ENCODE measurements at places on chromosomes 4 and X. TPM values are rescaled to one million over a fixed set of nuclear protein-coding genes. Genes with fewer than 3 reads are reported as not detected.

DNA sequence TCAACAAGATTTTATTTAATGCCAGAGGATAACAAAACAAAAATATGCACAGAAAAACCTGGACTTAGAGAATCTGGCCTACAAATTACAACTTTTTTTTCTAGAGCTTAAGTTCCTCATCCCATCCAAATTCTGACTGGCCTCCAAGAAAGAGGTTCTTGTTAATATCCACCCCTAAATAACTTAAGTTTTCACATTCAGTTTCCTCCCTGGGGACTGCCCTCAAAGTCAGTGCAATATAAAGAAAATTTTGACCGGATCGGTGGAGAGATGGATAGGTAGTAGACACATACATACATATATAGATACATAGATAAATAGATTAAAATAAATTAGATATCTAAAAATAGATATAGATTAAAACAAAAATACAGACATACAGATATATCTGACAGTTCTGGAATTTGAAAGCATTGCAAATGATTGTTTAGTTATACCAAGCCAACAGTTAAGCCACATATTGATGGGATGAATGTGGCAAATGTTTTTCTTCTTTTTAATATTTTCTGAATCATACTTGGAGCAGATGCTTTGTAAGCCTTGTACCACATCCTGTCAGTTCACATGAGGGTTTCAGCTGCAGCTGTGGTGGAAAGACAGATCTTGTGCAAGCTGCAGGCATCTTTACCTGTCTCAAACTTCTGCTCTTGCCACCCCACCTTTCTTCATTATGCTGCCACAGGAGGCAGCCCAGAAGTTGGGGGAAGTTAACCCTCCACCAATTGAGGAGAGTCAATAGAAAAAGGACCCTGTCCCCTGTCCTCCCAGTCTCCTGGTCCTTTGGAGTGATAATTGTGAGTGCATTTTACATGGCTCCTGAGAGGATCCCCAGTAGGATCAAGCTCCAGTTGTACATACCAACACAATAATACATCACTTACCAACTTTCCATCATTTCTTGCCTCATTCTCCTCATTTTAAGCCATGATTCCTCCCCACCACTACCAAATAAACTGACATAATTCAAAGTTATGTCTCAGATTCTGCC, 58.5 kb upstream of the PRDM8 start:
- H3K36me3 ChIP-seq = no peaks in the 10 kb centered on the region

Gene GPC3
- 1.1 TPM for total RNA-seq

DNA sequence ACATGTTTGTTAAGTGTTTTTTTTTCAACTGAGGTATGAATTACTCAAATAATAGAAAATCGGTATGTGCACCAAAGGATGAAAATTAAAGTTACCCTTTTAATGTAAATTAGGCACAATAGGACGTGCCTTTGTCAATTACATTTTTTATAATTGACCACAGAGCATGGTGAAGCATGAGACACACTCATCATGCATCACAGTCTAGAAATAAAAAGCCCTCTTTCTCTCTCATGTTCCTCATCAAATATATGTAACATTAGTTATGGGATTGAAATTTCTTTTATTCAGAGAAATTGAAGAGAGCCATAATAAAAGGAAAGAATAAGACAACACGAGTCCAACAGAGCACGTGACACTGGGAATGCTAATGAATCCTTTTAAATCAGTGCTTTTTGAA, 3.5 kb downstream of the GNRHR start:
- H3K27ac ChIP-seq = no peak overlapping the region
- no peaks in the 10 kb centered on the region for H3K4me1 ChIP-seq
- H3K36me3 ChIP-seq = no peaks in the 10 kb centered on the region
- H3K27me3 ChIP-seq = no peaks in the 10 kb centered on the region

GRCh38 chr4:140635606-140636005, 66.8 kb upstream of the UCP1 start:
- no peaks in the 10 kb centered on the region for H3K4me1 ChIP-seq
- no peaks in the 10 kb centered on the region for H3K27me3 ChIP-seq
- no peak overlapping the region for H3K4me3 ChIP-seq
- H3K27ac ChIP-seq = no peak overlapping the region
- peak; percentile 79 for DNase-seq

Gene SULT1E1
- total RNA-seq = 0.40 TPM

DNA sequence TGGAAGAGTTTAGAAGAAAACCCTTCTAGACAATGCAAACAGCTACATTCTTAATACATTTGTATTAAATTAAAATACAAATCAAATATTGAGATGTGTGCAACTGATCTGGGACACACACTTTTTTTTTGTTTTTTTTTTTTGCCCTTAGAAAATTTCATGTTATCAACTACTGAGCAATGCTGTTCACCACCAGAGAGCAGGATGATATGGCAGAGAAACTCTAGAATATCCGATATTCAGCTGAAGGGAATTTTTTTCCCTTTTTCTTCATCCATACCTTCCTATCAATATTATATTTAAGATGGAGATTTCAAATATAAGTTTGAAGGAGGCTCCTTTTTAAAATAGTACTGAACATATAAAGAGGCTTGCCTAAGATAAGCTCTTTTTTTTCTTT, 1.0 kb downstream of the NDST3 start:
- no peaks in the 10 kb centered on the region for H3K4me1 ChIP-seq
- peaks cover 45% of the 10 kb centered on the region for H3K27me3 ChIP-seq
- DNase-seq = no peak

DNA sequence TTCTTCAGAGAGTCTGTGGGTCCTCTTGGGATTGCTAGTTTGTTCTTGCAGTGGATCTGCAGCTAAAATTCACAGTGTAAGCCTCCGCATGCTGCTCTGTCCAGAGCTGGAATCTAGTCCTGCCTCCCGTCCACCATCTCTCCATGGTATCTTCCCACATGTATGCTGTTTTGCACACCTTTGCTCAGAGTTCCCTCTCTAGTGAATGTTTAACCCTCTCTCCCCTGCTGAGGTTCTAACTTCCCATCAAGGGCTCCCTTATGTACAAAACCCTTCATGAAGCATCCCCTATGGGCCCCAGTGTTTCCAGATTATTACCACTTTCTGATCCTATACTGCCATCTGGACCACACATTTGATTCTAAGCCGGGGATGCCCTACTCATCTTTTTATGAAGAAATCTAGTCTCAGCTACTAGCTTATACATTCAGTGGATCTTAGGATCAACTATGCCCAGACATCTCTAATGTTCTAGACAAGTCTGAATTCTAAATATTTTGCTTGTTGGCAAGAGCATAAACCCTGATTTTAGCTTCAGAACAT, 157.3 kb downstream of the CPEB2 start:
- H3K27me3 ChIP-seq = no peaks in the 10 kb centered on the region
- DNase-seq = no peak
- no peaks in the 10 kb centered on the region for H3K4me1 ChIP-seq
- no peak overlapping the region for H3K27ac ChIP-seq

Gene PRSS48
- total RNA-seq = not detected

Gene CLGN
- total RNA-seq = 2.4 TPM

Gene NAP1L5
- not detected for total RNA-seq

DNA sequence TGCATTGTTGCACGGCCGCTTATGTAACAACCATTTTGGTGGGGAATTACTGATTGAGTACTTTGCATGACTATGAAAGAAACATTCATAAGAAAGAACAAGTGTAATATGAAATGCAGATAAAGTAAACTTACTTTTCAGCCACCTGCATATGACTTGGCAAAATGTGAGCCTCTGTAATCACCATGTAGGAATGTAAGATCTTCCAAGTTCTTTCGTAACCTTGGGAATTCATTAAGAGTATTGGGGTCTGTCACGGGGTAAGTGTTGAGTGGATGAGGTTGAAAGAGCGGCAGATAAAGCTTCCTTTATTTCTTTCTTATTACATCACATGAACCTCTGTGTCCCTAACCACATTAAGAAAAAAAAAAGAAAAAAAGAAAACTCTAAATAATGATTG, 348.5 kb upstream of the NR3C2 start:
- H3K27me3 ChIP-seq = no peaks in the 10 kb centered on the region
- H3K4me1 ChIP-seq = peaks cover 12% of the 10 kb centered on the region
- H3K27ac ChIP-seq = no peak overlapping the region
- H3K4me3 ChIP-seq = no peak overlapping the region
- no peak for DNase-seq
- no peaks in the 10 kb centered on the region for H3K36me3 ChIP-seq

DNA sequence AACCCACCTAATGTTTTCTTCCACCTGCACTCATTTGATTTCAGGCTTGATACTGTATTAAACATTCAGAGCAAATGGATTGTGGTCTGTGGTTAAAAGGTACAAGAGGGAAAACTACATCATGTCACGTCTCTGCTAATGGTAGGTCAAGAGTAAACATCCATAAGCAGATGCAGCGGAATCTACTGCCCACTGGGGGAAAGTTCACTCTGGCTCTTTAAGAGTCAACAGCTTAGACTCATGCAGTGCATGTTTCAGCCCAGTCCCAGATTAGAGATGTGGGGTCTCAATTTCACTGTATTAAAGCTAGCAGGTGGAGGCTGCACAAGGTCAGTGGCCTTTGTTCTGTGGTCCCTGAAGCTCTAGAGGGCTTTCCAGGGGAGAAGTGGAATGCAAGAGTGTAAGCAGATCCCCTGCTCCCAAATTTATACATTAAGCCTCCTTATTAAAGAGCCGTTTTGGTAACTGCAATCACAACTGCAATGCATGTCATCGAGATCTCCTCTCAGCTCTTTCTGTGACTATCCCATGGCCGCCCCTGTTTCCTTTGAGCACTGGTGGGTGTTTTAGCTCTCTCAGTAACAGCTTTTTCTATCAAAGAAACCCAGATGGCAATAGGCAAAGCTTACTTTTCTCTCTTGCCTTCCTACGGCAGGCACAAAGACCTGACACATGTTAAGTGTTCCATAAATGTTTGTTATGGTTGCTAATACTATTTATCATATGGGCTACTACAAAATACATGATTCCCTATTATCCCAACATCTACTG, 53.4 kb downstream of the LDB2 start:
- H3K4me3 ChIP-seq = no peak overlapping the region
- H3K27ac ChIP-seq = peak overlapping the region; percentile 49
- no peak for DNase-seq
- no peaks in the 10 kb centered on the region for H3K36me3 ChIP-seq
- peaks cover 3% of the 10 kb centered on the region for H3K4me1 ChIP-seq
- no peaks in the 10 kb centered on the region for H3K27me3 ChIP-seq

GRCh38 chr4:151439320-151439719, 30.3 kb downstream of the FHIP1A start:
- H3K36me3 ChIP-seq = no peaks in the 10 kb centered on the region
- H3K27ac ChIP-seq = no peak overlapping the region
- no peak overlapping the region for H3K4me3 ChIP-seq

- no peaks in the 10 kb centered on the region for H3K36me3 ChIP-seq
- no peak overlapping the region for H3K4me3 ChIP-seq
- peak overlapping the region; percentile 81 for H3K27ac ChIP-seq
- H3K27me3 ChIP-seq = no peaks in the 10 kb centered on the region
- peaks cover 5% of the 10 kb centered on the region for H3K4me1 ChIP-seq
- DNase-seq = no peak
These were observed 130.9 kb downstream of the CBR4 start for GRCh38 chr4:168879188-168879587.

GRCh38 chr4:86788826-86789225, 60.4 kb downstream of the SLC10A6 start:
- no peak overlapping the region for H3K4me3 ChIP-seq
- H3K27me3 ChIP-seq = no peaks in the 10 kb centered on the region
- H3K27ac ChIP-seq = no peak overlapping the region

Gene GRID2
- not detected for total RNA-seq

DNA sequence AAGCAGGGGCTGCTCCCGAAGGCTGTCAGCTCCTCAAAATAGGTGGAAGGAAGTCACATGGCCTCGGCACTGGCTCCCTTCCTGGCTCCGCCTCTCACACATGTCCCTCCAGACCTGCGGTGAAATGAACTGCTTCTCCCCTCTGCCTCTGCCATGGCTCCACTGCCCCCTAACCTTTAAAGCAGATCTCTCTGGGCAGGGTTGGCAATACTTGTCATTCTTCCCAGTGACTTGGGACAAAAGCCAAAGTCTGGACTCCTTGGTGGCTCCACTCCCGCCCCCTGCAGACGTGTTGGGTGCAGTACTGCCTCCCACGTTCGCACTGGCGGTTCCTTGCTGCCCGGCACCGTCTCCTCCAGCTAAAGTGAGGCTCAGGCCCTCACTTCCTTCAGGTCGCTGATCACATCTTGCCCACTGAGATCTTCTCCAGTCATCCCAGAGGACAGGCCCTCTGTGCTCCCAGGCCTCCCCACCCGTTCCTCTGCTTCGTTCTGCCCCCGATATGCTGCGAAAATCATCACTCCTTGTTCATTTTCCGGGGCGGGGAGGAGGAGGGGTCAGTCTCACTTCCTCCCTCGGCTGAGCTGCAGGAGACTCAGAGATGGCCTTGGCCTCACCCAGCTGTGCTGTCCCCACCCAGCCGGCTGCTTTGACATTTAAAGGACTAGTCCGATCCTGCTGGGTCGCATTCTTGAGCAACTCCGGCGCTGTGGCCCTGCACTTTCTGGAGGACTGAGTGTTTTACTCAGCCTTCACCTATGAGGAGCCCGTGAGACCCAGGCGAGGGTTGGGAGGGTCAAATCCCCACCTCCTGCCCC, 97.4 kb downstream of the PHKA2 start:
- DNase-seq = peak; percentile 81
- peak overlapping the region; percentile 67 for H3K27ac ChIP-seq
- no peaks in the 10 kb centered on the region for H3K27me3 ChIP-seq
- H3K36me3 ChIP-seq = no peaks in the 10 kb centered on the region
- H3K4me1 ChIP-seq = peaks cover 4% of the 10 kb centered on the region

Gene FGB
- total RNA-seq = not detected

- H3K27ac ChIP-seq = no peak overlapping the region
- no peak overlapping the region for H3K4me3 ChIP-seq
- DNase-seq = no peak
- H3K27me3 ChIP-seq = no peaks in the 10 kb centered on the region
These were observed 23.6 kb downstream of the CPE start for GRCh38 chr4:165402375-165402774.

DNA sequence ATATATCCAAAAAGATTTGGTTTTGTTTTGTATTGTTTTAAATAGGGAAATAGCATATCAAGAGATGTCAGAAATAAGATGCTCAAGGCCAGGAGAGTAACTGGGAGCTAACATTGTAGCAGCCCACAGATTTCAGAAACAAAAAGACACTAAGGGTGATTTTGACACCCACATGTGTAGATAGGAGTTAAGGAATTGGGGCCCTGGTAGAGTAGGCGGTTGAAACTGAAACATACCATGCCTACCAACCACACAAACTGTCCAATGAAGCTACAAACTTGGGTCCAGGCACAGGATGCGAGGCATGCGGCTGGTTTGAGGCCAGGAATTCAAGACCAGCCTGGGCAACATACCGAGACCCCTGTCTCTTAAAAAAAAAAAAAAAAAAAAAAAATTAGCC, 6.3 kb upstream of the HSPA4L start:
- no peak overlapping the region for H3K27ac ChIP-seq
- no peaks in the 10 kb centered on the region for H3K36me3 ChIP-seq
- H3K4me1 ChIP-seq = no peaks in the 10 kb centered on the region
- H3K27me3 ChIP-seq = peaks cover 10% of the 10 kb centered on the region

DNA sequence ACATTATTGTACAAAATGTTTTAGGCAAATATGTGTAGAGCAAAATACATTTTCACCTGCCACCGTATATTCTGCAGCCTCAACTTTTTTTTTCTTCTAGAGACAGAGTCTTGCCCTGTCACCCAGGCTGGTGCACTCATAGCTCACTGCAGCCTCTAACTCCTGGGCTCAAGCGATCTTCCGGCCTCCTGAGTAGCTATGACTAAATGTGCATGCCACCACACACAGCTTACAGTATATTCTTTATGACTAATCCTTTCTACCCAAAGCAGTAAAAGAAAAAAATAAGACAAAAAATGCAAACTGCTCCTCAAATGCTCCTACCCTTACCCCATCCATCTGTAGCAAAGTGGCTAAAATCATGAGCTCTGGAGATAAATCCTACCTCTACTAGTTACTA, 426.3 kb downstream of the KCNIP4 start:
- no peak overlapping the region for H3K4me3 ChIP-seq
- H3K36me3 ChIP-seq = no peaks in the 10 kb centered on the region
- no peak for DNase-seq
- H3K27ac ChIP-seq = no peak overlapping the region
- no peaks in the 10 kb centered on the region for H3K27me3 ChIP-seq

Gene PAGE1
- not detected for total RNA-seq

Gene CXCL6
- total RNA-seq = not detected
